Astrocyte of the hippocampus (primary cell): ENCODE measurements at places on chromosomes 11 and 22.

DNA sequence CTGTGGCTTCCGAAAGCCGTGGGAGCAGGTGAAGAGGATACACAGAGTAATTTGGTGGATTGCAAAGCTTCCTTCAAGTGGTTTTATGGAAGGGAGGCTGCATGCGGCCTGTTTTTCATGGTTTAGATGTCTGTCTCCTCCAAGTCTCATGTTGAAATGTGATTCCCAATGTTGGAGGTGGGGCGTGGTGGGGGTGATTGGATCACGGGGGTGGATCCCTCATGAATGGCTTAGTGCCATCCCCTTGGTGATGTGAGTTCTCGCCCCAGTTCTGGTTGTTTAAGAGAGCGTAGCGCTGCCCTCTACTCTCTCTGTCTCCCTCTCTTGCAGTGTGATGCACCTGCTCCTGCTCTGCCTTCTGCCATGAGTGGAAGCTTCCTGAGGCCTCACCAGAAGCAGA, 247.8 kb upstream of the B3GAT1 start:
- DNase-seq, result no peak

DNA sequence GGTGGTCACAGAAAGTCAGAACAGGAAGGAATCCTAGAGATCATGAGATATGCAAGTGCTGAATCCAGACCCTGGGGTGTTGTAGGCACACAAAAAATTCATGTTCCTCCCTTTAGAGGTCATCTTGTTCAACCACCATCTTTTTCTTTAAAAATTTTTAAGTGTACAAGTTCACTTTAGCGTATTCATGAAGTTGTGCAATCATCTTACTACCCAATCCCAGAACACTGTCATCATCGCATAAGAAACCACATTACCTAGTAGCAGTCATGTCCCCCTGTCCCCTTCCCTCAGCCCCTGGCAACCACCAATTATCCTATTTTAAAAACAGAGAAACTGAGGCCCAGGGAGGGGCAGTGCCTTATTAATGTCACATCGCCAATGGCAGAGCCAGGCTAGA, 20.3 kb upstream of the WNT11 start:
- DNase-seq, result no peak

DNA sequence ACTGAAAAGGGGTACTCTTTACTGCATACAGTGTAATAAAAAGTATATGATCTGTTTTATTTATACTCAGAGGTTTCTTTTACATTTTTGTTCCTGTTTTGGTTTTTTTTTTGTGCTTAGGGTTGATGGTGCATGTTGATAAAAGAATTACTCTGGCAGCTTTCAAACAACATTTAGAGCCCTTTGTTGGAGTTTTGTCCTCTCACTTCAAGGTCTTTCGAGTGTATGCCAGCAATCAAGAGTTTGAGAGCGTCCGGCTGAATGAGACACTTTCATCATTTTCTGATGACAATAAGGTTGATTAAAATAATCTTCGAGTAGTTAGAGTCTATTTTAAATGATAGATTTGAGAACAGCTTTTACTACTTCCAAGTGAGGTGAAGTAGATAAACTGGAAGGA, 60.6 kb downstream of the DKK3 start:
- DNase-seq, result no peak

DNA sequence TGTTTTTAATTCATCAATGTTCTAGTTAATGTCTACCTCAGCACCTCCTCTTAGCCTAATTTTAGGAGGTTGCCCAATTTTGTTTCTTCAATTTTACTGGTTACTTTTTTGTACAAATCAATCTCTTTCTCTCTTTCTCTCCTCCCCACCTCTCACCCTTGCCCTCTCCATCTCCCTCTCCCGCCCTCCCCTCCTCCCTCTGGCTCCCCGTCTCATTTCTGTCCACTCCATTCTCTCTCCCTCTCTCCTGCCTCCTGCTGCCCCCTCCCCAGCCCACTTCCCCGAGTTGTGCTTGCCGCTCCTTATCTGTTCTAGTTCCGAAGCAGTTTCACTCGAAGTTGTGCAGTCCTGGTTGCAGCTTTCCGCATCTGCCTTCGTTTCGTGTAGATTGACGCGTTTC, 40.9 kb upstream of the NNMT start:
- no peak for DNase-seq

GRCh38 chr11:86513746-86514373, 139.2 kb downstream of the CCDC81 start:
- no peak for DNase-seq

- DNase-seq, result no peak
These were observed 69.9 kb downstream of the HORMAD2 start for GRCh38 chr22:30150212-30150611.

DNA sequence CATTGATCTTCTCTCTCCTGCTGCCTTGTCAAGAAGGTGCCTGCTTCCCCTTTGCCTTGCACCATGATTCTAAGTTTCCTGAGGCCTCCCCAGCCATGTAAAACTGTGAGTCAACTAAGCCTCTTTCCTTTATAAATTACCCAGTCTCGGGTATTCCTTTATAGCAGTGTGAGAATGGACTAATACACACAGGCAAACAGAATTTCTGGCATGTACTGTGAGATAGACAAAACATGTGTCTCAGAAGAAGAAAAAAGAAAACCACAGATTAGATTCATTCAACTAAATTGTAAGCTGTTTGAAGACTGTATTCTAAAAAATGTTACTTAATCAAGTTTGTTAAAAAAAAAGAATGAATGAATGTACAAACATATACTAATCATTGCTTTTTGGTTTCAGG, 1.5 kb upstream of the MMP20 start:
- peak; percentile 30 for DNase-seq

GRCh38 chr11:94762208-94762607, 5.9 kb upstream of the AMOTL1 start:
- no peak for DNase-seq

DNA sequence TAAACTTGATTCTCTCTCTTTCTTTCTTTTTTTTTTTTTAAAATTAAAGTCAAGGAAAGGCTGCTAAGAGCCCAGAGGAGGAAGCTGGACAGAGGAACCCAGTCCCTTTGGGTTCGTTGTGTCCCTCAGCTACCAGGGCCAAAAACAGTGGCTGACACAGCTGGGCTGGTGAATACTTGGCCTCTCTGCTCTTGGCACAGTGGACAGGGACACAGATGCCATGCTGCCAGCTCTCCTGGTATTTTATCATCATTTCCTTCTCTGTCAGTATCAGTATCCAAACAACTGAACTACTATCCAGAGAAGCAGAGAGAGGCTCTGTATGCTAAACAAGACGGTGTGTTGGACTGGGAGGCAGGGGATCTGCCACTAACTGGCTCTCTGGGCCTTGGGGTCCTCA, 123.7 kb upstream of the CCDC90B start:
- no peak for DNase-seq

- DNase-seq, result no peak
These were observed 39.5 kb downstream of the TOLLIP start for GRCh38 chr11:1269957-1270356.
